ENCODE measurements at places on chromosomes 6 and 20. TPM values are rescaled to one million over a fixed set of nuclear protein-coding genes. Genes with fewer than 3 reads are reported as not detected.
A peak's percentile ranks its signal among the peaks of the same experiment; 100 is the strongest.

The ANKEF1 gene
- 15.8 TPM for total RNA-seq

The TPMT gene
- 10.1 TPM for total RNA-seq

The CALHM6 gene
- not detected for total RNA-seq

GRCh38 chr6:148831064-148831463 lies 84.2 kb downstream of the UST start:
- no peak overlapping the region for H3K4me3 ChIP-seq
- H3K27me3 ChIP-seq: no peaks in the 10 kb centered on the region
- H3K27ac ChIP-seq: no peak overlapping the region
- H3K36me3 ChIP-seq: no peaks in the 10 kb centered on the region
- no peaks in the 10 kb centered on the region for H3K4me1 ChIP-seq

DNA sequence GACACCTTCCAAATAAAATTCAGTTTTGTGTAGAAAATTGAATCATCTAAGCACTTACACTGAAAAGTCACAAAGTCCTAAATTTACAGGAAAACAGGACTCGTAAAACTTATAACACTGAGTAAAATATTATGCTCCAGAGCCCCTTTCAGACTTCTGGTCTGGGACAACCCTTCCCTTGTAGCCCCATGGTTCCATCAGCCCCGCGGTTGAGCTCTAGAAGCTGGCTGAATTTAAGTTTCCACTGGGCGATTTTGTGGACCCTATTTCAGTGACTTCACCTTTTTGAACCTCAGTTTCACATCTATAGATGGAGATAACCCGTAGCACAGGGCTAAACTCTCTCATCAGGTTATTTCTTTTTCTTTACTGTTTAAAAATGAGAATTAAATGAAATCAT lies 117.7 kb upstream of the BACH2 start:
- no peak overlapping the region for H3K4me3 ChIP-seq
- H3K4me1 ChIP-seq: peaks cover 41% of the 10 kb centered on the region
- H3K36me3 ChIP-seq: no peaks in the 10 kb centered on the region

The NELFE gene
- 68.3 TPM for total RNA-seq

The VIP gene
- not detected for total RNA-seq

- H3K36me3 ChIP-seq: no peaks in the 10 kb centered on the region
- DNase-seq: no peak
- H3K4me3 ChIP-seq: no peak overlapping the region
- no peak overlapping the region for H3K27ac ChIP-seq
- peaks cover 25% of the 10 kb centered on the region for H3K4me1 ChIP-seq
Measured at GRCh38 chr6:158322400-158322723, 10.1 kb downstream of the TULP4 start.

DNA sequence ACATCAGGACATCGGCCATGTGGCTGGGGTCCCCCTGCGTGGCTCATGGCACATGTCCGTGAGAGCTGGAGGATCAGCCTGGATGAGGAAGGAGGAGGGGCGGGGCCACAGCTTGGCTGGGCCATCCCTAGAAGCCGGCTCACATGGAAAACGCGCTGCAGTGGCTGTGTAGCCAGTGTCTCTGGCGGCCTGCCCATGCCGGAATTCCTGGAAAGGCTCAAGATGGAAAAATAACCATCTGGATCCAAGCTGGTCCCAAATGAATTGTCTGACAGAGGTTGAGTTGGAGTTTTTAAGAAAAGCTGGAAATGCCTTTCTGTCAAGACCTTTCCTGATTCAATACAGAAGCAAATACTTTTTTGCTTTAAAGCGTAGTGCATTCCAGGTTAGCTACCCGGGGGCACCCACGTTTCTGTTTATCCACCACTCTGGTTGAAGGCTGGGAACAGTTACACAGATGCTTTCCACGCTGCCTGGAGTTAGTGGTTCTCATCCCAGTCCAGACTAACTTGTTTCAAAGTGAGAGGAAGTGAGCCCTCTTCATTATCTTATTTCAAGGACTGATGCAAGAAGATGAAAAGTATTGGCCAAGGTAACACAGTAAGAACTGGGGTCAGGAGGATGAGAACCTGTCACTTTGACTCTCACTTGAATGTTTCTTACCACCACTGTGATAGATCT lies 99.0 kb downstream of the GMPR start:
- peaks cover 41% of the 10 kb centered on the region for H3K4me1 ChIP-seq
- no peaks in the 10 kb centered on the region for H3K27me3 ChIP-seq
- no peaks in the 10 kb centered on the region for H3K36me3 ChIP-seq

- no peak for DNase-seq
- H3K36me3 ChIP-seq: no peaks in the 10 kb centered on the region
- H3K27ac ChIP-seq: no peak overlapping the region
- no peaks in the 10 kb centered on the region for H3K27me3 ChIP-seq
- H3K4me3 ChIP-seq: no peak overlapping the region
Measured at GRCh38 chr20:10790013-10790412, 116.2 kb upstream of the JAG1 start.

DNA sequence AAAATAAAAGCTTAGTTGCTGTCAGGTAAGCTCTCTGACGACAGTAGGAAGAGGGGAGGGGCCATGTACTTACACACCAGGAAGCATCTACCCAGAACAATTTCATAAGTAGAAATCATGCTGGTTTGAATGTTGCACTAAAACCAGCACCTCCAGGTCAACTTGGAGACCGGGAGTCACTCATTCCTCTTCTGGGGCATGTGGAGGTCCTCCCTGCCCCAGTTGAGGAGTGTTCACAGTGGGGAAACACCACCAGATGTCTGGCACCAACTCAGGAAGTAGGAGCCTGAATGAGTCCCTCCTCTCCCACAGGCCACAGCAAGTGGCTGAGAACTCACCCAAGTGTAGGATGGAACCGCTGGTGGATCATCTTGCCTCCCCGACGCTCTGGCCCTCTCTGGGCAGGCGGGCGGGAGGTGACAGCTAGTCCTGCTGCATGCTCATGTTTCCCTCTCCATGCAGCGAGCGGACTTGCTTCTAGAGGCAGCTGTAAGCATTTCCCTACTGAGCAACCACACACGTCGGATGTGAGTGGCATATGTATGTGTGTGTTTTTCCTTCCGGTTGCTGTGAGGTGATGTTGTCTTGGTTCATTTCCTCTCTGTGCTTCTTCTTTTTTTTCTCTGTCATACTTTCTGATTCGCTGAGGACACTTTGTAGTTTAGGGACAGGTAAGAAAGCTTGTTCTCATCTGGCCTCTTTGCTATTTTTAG lies 149.5 kb upstream of the NEDD9 start:
- no peak overlapping the region for H3K4me3 ChIP-seq
- H3K36me3 ChIP-seq: no peaks in the 10 kb centered on the region
- DNase-seq: no peak

The C6orf141 gene
- 31.6 TPM for total RNA-seq

The EMILIN3 gene
- total RNA-seq: not detected

The CST2 gene
- total RNA-seq: not detected

The FAM184A gene
- total RNA-seq: 2.4 TPM

GRCh38 chr6:125300992-125301434 lies 754 bp downstream of the HDDC2 start:
- peaks cover 16% of the 10 kb centered on the region for H3K4me1 ChIP-seq
- H3K4me3 ChIP-seq: peak overlapping the region; percentile 88
- peak overlapping the region; percentile 86 for H3K27ac ChIP-seq

DNA sequence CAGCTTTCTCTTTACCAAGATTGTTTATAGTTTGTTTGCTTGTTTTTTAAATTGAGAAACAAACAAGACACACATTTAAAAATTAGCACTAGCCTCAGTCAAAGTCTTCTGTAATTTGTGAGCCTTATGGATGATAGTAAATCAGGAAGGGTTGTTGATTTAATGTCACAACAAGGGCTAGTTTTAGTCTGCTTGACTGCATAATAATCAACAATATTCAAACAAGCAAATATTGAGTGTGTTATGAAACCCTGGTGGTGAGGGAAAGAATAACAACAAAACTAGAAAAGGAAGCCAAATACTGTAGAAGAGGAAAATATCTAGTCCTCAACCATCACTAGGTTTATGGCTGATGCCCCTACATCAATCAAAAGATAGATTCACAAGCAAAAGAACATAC lies 228.6 kb downstream of the TBC1D7 start:
- H3K27me3 ChIP-seq: peaks cover 45% of the 10 kb centered on the region
- H3K27ac ChIP-seq: no peak overlapping the region
- no peaks in the 10 kb centered on the region for H3K4me1 ChIP-seq
- DNase-seq: no peak

GRCh38 chr20:25058051-25058846 lies at the start of gene ACSS1:
Gene ACSS1 (minus strand): TSS chr20:25058139. CDS start chr20:25058102, 37 bp downstream.
- no peaks in the 10 kb centered on the region for H3K4me1 ChIP-seq
- DNase-seq: no peak
- H3K27me3 ChIP-seq: peaks cover 34% of the 10 kb centered on the region
- no peak within 1 kb of the TSS for H3K27ac ChIP-seq
- H3K4me3 ChIP-seq: no peak within 1 kb of the TSS

DNA sequence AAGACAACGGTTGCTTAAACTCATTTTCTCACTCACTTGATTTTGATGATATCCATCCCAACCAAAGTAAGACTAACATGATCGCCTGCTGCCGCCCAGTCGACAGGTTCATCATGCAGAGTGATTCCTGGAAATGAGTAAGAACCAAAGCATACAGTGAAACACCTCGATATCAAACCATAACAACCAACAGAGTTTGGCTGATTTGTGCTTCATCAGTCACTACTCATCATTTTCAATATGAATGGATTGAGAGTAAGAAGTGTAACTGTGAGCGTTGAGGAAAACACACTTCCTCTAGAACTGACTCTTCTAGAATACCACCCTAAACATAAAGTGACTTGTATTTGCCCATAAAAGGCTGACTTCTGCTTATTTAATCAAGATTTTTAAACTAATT lies 29.2 kb upstream of the ALDH8A1 start:
- DNase-seq: no peak
- no peaks in the 10 kb centered on the region for H3K4me1 ChIP-seq
- H3K36me3 ChIP-seq: peaks cover 2% of the 10 kb centered on the region

GRCh38 chr20:59588236-59588855 lies 16.0 kb upstream of the PHACTR3 start:
- H3K4me3 ChIP-seq: no peak overlapping the region
- H3K4me1 ChIP-seq: no peaks in the 10 kb centered on the region
- no peaks in the 10 kb centered on the region for H3K36me3 ChIP-seq

The SLC17A2 gene
- total RNA-seq: not detected

The UBD gene
- not detected for total RNA-seq

DNA sequence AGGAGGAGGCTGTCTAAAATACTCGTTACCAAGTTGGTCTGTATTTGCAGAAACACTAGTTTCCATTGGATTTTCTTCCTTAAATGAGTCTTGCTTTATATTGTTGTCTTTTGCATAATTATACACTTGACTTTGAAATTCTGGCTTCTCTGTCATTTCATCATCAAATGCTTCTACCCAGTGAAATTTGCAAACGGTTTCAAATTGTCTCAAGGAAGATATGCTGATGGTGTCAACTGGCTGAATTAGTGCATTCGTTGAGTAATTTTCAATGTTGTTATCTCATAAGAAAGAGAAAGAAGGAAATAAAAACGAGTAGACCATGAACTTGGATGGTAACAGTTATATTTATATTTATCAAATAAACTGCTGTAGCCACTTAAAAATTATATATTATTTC lies 10.8 kb downstream of the CAGE1 start:
- H3K27ac ChIP-seq: no peak overlapping the region
- no peaks in the 10 kb centered on the region for H3K36me3 ChIP-seq
- H3K27me3 ChIP-seq: no peaks in the 10 kb centered on the region

The TMEM217 gene
- 0.98 TPM for total RNA-seq

GRCh38 chr20:19368351-19368750 lies 155.9 kb downstream of the SLC24A3 start:
- no peak overlapping the region for H3K27ac ChIP-seq
- DNase-seq: no peak
- no peaks in the 10 kb centered on the region for H3K36me3 ChIP-seq
- H3K4me1 ChIP-seq: no peaks in the 10 kb centered on the region
- H3K27me3 ChIP-seq: no peaks in the 10 kb centered on the region

DNA sequence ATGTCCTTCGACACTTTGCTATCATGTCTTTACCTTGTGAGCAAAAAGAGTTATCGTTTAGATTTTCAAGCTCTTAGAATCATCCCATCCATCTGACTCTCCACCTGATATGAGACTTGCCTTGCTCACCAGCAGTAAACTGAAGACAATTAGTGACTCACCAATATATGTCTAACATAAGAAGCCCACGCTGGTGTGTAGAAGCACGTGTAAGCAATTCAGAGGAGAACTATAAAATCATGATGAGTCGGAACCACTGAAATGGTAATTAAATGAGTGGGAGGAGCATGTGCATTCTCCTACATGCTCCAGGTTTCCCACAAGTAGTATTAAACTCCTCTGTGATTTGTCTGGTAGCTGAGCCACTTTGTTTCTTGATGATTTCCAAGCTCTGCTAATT lies 181.6 kb upstream of the RNF217 start:
- no peak overlapping the region for H3K4me3 ChIP-seq
- H3K27ac ChIP-seq: no peak overlapping the region
- no peak for DNase-seq
- no peaks in the 10 kb centered on the region for H3K36me3 ChIP-seq

The C6orf163 gene
- total RNA-seq: 1.5 TPM

The LY86 gene
- not detected for total RNA-seq

DNA sequence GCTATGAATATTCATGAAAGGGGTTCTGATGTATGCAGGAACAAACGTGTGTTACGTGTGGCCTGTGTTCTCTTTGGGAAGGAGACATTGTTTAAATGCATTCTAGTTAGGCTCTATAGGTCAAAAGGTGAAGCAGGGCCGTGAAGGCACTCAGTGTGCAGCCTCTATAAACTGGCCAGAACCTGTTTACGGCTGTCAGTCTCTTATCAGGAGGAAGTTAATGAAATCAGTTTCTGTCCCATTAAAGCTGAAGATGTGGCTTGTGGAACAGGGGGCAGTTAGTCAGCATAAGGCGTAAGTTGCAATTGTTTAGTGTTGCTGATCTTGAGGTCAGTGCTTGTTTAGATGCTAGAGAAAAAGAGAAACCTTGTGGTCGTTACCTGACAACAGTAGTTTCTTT lies 111.5 kb upstream of the KCNG1 start:
- no peaks in the 10 kb centered on the region for H3K27me3 ChIP-seq
- H3K36me3 ChIP-seq: no peaks in the 10 kb centered on the region
- no peak overlapping the region for H3K4me3 ChIP-seq
- no peaks in the 10 kb centered on the region for H3K4me1 ChIP-seq
- DNase-seq: no peak
- H3K27ac ChIP-seq: no peak overlapping the region

GRCh38 chr6:54629131-54629530 lies 217.4 kb upstream of the FAM83B start:
- no peaks in the 10 kb centered on the region for H3K27me3 ChIP-seq
- H3K4me3 ChIP-seq: no peak overlapping the region
- H3K36me3 ChIP-seq: no peaks in the 10 kb centered on the region
